Activated T-cell treated with anti-CD3 and anti-CD28 coated beads for 48 hours (primary cell): ENCODE measurements at places on chromosomes 4 and X.

DNA sequence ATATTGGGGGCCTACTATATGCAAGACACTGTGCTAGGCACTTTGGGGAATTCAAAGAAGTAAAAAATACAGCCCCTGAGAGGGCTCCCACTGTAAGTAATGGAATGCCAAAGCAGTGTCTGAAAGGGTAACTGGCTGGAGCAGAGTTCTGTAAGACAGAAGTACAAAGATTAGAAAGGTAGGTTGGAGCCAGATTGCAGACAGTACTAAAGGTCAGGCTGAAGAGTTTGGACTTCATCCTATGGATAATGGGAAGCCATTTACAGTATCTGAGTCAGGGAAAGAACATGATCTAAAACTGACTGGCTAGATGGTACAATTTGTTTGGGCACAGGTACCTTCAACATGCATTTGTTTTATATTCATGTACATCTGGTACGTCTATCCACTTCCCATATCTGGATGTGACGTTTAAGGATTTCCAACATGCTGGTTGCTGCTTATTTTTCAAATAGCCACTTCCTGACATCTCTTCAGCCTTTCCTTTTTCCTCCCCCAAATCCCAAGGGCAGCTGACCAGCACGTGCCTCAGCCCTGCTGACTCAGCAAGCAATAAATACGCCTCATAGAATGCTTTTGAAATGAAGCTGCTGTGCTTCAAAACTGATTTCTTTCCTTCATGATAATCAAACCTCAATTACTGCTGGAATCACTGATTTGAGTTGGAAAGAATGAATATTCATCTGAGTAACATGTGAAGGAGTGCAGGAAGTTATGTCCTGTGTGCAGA, 9.5 kb downstream of the ENOX2 start:
- DNase-seq: no peak

GRCh38 chr4:113094331-113094730, 44.9 kb downstream of the ANK2 start:
- DNase-seq: no peak

DNA sequence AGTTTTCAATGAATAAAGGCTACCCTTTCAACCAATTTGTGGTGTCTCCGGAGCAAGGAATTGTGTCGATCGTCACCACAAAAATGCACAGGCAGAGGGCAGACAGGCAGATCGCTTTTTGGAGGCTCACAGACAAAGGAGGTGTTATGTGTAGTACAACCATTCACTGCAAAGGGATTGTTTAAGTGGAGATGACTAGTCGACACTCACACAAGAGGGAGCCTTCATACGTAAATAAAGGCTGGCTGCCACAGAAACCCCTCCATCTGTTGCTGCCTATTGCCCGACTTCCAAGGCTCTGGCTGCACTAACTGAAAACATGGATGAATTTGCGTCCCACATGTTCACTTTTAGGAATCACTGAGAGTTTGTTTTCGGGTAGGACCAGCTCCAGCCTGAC, 281.1 kb downstream of the NKX6-1 start:
- no peak for DNase-seq

- DNase-seq: no peak
Measured at GRCh38 chrX:78322863-78323262, 4.5 kb downstream of the CYSLTR1 start.

DNA sequence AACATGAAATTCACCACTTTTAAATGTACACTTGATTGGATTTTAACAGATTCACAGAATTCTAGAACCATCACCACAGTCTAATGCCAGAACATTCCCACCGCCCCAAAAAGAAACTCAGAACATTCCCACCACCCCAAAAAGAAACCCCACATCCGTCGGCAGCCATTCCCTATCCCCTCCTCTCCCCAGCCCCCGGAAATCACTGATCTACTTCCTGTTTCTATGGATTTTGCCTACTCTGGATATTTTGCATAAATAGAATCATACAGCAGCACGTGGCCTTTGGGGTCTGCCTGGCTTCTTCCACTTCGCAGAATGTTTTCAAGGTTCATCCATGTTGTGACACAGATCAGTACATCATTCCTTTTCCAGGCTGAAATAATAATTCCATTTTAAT, 79.3 kb downstream of the PPP2R2C start:
- no peak for DNase-seq

GRCh38 chrX:45077748-45078424, 122.8 kb downstream of the DIPK2B start:
- DNase-seq: no peak

- DNase-seq: no peak
Measured at GRCh38 chr4:48467891-48468290, 15.3 kb upstream of the SLC10A4 start.

GRCh38 chrX:10897768-10898167, 213.4 kb upstream of the HCCS start:
- DNase-seq: no peak

DNA sequence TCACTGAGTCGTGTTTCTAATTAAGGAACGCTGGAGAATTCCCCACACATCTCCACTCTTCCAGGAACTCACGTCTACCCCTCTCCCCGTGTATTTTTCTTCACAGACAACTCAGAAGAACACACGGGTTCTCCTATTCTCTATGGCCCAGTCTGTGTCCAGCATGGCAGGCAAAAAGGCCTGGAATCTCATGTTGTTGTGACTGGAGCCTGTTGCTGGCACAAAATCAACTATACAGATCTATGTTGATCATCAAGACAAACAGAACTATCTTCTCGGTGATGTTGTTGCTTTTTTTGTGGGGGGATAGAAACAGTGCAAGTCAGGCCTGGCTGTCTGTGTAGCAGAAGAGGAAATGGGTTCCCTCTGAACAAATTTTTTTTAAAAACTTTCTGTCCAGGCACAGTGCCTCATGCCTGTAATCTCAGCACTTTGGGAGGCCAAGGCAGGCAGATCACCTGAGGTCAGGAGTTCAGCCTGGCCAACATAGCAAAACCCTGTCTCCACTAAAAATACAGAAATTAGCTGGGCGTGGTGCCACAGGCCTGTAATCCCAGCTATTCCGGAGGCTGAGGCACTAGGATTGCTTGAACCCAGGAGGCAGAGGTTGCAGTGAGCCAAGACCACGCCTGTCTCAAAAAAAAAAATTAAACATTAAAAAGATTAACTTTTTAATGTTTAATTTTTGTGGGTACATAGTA, 50.5 kb upstream of the CBR4 start:
- no peak for DNase-seq

GRCh38 chrX:121256647-121257046, 209.2 kb downstream of the GLUD2 start:
- no peak for DNase-seq

GRCh38 chr4:110629214-110629754, 6.4 kb upstream of the PITX2 start:
- DNase-seq: no peak

DNA sequence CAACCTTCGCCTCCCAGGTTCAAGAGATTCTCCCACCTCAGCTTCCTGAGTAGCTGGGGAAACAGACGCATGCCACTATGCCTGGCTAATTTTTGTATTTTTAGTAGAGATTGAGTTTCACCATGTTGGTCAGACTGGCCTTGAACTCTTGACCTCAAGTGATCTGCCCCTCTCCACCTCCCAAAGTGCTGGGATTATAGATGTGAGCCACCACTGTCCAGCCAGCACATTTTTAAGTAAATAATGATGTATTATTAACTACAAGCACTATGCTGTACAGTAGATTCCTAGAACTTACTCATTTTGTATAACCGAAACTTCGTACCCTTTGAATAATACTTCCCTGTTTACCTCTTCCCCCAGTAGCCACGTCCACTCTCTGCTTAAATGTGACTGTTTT, 96.0 kb upstream of the GABRG1 start:
- DNase-seq: no peak

DNA sequence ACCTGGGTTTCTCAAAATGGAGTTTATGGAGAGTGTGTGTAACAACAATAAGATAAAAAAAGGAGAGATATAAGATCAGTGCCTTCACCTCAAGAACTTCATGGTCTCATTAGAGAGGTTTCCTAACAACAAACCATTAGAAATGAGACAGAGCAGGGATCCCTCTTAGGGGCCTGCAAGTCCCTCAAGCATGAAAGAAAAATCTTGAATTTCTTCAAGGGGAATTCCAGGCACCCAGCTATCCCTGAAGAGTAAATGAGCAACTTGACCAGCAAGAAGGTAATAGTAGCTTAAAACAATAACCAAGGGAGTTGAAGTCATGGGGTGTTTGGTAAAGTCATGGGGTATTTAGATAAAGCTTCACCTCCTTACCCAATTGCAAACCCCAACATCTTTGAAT, 49.7 kb upstream of the TLR3 start:
- no peak for DNase-seq

- no peak for DNase-seq
Measured at GRCh38 chr4:17368408-17368807, 143.5 kb downstream of the QDPR start.

- DNase-seq: no peak
Measured at GRCh38 chrX:113747274-113747973, 836.5 kb upstream of the HTR2C start.

DNA sequence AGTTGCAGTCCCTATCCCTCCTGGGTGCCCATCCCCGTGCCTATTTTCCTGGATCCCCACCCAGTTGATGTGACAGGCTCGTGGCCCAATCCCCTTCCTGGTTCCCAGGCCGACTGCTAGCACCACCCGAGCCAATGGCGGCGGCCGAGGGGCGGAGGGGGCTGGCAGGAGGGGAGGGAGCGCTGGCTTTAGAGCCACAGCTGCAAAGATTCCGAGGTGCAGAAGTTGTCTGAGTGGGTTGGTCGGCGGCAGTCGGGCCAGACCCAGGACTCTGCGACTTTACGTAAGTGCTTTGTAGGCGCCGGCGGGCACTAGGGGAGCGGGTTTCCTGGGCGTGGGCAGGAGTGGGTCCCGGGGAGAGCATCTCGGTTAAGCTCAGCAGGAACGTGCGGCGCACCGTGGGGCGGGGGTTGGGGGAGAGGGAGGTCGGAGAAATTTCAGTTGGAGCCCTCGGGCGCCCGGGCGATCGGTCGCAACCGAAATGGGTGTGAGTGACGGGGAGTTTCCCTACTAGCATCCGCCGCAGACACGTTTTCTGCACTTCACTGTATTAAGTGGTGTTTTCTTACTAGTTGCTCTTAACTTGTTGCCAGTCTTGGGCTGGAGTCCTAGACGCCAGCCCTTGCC, at the start of gene PLS3:
Gene PLS3, plus strand, starts transcription at position 197 of the 627 bp plus-strand sequence. CDS start 49,077 bp downstream, outside the sequence.
- DNase-seq: peak; percentile 12

GRCh38 chr4:78975865-78976264, 36.6 kb upstream of the PAQR3 start:
- DNase-seq: no peak

DNA sequence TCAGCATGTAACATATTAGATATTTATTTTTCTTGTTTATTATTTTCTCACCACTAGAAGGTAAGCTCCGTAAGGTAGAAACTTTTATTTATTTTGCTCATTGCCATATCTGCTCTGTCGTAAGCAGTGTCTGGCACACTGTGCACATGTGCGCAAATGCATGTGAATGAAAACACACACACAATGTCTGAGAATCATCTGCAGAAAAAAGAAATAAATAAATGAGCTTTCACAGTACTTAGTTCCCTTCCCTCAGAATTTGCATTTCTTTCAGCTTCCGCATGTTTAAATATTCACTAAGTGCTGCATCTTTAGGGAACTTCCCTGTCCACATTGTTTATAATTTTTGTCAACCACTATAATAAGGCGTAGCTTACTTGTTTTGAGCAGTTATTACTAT, 963.0 kb upstream of the PABPC4L start:
- DNase-seq: no peak

- DNase-seq: peak; percentile 1
Measured at GRCh38 chr4:30380404-30380998, 339.7 kb upstream of the PCDH7 start.

- DNase-seq: no peak
Measured at GRCh38 chrX:3184176-3184930, 143.1 kb downstream of the ARSF start.

DNA sequence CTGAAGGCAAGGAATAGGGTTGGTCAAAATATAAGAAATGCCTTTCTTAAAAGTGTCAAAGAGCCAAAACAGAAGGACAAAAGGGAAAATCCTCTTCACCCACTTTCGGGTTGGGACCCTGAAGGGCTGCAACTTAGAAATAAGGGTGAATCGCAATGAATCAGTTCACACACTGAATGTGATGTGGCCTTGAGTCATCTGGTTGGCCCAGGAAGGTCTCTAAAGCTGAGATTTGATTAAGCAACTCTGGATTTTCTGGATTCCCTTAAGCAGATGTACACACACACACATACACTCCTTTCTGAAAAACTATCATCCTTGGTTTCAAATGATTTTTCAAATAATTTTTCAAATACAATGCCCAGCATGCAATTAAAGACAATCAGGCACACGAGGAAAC, 13.1 kb downstream of the TAB3 start:
- no peak for DNase-seq

- DNase-seq: no peak
Measured at GRCh38 chrX:134418317-134419113, 41.5 kb upstream of the HPRT1 start.

- DNase-seq: no peak
Measured at GRCh38 chr4:185227131-185227551, 17.7 kb downstream of the SNX25 start.

DNA sequence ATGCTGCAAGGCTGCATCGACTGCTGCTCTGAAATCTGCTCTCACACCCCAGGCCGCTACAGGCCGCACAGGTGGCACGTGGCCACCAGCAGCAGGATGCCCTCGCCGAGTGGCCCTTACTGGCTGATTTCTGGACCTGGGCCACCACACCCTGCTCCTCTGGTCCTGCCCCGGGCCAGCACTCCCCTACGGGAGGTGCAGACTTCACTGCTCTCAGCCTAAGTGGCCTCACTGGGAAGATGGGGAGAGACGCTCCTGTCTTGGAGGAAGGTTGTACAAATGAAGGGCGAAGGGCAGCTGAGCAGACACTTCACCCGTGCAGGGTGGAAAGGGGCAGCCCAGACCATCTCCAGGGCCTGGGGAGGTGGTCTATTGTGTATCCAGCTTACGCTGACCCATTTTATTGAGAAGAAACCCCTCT, 72.5 kb downstream of the ACOX3 start:
- no peak for DNase-seq

DNA sequence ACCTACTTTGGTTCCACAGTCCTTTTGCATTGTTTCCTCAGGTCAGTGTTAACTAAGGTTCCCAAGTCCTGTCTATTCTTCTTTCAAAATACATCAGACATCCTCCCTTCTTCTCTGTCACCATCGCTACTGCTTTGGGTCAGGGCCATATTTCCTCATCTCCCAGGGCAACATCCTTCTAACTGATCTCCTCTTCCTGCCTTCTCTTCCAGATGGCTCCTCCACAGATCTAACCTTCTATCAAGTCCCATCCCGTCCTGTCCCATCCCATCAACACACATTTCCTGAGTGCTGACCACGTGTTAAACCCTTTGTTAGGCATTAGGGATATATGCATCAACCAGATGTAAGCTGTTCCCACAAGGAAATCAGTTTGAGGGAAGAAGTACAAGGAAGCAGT, 25.9 kb downstream of the PLAC1 start:
- no peak for DNase-seq

- no peak for DNase-seq
Measured at GRCh38 chrX:18789916-18790315, 82.5 kb downstream of the PPEF1 start.

- DNase-seq: no peak
Measured at GRCh38 chr4:84639145-84639544, 56.2 kb downstream of the CDS1 start.
